Tibial nerve (tissue), 4 donors: ENCODE measurements at places on chromosomes 7 and 10. TPM values are rescaled to one million over a fixed set of nuclear protein-coding genes. Genes with fewer than 3 reads are reported as not detected.

GRCh38 chr7:128961030-128961659 is 23.4 kb downstream of the IRF5 start:
- no peak for DNase-seq

The PDK4 gene
- total RNA-seq: 490 TPM

The ZCCHC24 gene
- 122 TPM for total RNA-seq

GRCh38 chr10:98097616-98098015 is 36.8 kb upstream of the R3HCC1L start:
- DNase-seq: no peak

GRCh38 chr7:95095966-95096540 is 188.7 kb downstream of the PPP1R9A start:
- DNase-seq: no peak

DNA sequence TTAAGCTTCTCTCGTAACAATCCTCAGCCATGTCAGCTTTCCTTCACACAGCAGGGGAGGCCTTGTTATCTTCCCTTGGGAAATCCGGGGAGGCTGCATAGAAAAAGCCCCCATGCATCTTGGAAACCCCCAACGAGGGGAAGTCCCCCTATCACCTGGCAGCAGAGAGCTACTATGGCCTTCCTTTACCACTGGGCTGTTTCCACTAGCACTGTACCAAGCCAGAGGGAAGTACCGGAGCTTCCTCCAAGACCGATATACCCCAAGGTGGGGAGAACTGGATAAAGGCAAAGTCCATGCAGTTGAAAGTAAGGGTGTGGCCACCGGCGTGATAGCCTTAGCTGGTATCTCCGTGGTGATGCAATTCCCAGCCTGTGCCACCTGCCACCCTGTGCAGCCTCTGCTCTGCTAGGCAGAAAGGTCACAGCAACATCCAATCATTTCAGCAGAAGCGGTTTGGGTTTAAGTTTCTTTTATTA is 4.4 kb upstream of the CLIP2 start:
- no peak for DNase-seq

- DNase-seq: no peak
Observed at GRCh38 chr7:41167836-41168235, 535.1 kb downstream of the INHBA start.

The DDC gene
- total RNA-seq: not detected

The RARRES2 gene
- total RNA-seq: 377 TPM

DNA sequence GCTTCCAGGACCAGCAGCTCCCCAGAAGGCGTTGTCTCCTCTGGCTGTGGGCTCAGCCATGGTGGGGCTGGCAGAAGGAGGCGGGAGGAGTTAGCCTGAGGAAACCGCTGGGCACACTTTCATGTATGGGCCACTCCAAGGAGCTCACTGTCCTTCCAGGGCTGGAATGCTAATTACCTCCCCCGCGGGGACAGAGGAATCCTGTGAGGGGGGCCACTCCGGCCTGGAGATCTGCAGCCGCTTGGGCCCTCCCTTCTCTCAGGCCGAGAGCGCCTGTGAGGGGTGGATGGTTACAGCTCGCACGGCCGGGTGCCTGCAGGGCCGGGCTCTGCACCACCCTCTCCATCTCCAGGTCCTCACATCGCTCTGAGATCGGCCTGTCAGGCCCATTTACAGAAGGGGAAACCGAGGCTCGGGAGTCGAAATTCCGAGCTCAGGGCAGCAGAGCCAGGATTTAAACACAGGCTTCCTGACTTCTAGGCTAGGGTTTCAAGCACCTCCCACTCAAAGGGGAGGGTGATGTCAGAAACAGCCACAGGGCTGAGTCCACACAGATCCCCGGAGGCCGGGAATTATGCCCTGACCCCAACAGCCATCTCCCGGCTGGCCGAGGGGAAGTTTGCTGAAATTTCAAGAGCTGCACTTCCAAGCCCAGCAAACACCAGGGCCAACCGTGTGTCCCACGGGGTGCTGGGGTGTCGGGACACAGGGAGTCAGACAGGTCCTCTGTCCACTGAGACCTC is 59.1 kb downstream of the PDGFA start:
- no peak for DNase-seq

The GNGT1 gene
- total RNA-seq: not detected

- DNase-seq: no peak
Observed at GRCh38 chr7:27168265-27168947, 3.1 kb upstream of the HOXA9 start.

- DNase-seq: no peak
Observed at GRCh38 chr7:150363370-150363769, 5.3 kb upstream of the REPIN1 start.

DNA sequence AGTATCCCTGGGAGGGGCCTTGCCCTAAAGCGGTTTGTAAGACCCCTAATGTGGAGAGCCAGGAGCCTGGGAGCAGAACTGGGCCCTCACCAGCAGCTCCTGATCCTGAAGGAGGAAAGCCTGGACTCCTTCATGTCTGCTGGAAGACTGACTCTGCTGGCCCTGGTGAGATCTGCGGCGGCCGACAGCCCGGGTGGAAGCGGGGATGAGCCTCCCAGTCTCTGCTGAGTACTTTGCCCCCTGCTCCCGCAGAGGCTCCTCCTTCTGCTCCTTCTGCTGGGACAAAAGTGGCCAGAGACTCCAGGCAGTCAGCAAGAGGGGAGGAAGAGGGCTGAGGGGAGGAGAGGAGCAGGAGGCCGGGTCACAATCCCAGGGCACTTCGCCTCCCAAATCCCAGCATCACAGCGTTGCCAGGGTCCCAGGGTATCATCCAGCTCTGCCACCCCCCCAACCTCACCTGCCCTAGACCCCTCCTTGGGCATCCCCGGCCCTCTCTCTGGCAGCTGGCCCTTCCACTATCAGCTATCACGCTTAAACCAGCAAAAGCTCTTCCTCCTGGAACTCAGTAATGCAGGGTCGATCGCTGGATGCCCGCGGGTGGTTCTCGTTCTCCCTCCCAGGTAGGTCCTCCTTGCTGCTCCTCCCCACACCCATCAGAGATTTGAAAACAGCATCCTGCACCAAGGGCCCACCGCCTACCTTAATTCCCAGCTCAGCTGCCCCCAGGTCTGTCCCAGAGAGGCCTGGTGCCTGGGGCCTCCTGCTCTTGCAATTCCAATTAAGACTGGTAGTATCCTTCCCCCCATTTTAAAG is 7.9 kb downstream of the TBATA start:
- DNase-seq: no peak

DNA sequence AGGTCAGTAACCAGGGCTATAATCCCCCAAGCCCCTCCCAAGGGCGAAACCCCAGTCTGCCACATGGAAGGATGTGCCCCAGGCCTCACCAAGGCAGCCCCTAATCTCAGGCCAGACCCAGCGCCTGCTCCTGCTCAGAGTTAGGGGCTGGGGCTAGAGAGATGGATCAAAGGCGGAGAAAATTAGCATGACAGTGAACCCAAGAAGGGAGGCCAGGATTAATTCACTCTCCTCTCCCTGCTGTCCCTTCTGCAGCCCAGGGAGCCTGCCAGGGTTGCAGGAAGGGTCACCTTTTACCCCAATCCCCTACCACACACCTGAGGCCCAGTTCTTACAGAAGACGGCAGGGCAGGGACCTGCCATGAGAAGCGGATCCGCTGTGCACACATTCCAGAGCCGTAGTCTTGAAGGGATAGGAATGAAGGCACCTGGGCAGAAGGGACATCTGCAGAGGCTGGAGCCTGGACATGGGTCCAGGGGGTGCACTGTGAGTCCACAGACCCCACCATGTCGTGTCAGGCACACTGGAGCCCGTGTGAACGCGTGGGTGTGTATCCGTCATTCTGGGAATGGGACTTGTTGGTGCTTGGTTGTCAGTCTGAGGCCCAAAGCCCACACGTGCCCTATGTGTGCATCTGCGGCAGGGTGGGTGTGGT is 11.9 kb upstream of the ZMIZ1 start:
- no peak for DNase-seq

DNA sequence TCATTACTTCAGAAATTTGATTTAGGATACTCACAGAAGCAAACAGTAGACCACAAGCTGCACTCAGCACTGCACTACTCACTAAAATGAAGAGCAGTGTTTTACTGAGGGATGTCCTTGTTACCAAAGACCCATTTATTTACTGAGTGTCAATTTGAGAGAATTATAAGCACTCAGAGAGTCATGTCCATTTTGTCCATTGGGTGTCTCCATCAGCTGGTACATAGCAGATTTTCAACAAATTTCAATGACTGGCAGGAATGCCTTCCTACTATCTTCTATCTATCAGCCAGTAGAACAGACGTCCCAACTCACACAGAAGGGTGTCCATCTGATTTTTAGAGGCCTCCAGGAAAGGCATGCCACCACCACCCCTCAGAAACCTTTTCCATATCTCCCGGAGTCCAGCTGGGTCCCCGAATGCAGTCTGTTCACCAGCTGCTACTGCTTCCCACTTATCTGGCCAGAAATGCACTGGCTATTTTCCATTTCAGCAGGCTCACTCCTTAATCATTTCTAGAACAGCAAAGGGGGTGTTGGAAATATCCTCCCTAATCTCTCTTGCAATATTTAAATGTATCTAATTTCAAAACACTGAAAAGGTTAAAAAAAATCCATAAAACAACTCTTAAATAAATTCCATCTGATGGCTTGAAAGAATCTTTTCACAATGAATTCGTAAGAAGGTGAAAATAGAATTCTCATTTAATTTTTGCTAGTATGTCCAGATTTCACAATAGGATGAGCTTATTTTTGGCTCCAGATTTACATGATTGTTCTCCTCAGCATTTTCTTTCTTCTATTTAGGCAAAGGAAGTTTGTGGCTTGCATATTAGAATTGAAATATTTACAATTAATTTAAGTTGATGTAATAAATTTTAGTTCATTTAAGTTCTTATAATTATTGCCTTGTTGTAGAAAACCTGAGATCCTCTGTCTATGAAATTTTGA is 1164.0 kb upstream of the CELF2 start:
- DNase-seq: no peak

The CPED1 gene
- 15.0 TPM for total RNA-seq

The GFRA1 gene
- total RNA-seq: 57.9 TPM

The ANKRD30A gene
- 0.22 TPM for total RNA-seq

DNA sequence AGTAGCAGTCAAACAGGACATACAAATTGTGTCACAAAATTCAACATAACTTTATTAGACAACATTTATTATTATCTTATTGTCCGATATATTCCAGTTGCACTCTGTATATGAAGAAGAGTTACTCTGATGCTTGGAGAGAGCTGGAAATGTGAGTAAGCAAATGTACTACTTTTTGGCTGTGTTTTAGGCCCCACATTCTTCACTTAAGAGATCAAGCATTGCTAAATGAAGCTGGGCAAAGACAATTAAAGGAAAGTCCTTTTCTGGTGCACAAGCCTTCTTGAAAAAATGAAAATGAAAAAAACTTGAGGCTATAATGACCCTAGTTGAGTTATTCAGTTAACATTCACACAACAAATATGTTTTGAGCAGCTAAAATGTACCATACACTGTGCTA is 26.1 kb downstream of the MYPN start:
- DNase-seq: no peak

The ASB10 gene
- total RNA-seq: not detected

DNA sequence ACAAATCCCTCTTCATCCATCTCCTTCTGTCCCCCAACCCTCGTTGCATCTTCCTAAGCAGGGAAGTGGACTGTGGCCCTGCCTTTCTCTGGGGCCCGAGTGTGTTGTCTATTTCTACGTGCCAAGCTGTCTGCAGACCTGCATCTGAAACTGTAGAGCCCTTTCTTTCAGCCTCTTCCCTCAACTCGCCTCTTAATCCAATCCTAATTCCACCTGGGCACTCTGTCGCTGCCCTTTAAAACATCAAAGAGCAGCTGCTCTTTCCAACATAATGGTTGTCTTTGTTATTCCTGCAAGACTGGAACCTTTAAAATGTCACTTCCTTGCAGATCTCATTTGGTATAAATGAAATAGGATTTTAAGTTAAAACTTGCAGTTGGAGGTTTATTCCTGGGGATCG is 21.5 kb upstream of the ADAM12 start:
- DNase-seq: no peak

DNA sequence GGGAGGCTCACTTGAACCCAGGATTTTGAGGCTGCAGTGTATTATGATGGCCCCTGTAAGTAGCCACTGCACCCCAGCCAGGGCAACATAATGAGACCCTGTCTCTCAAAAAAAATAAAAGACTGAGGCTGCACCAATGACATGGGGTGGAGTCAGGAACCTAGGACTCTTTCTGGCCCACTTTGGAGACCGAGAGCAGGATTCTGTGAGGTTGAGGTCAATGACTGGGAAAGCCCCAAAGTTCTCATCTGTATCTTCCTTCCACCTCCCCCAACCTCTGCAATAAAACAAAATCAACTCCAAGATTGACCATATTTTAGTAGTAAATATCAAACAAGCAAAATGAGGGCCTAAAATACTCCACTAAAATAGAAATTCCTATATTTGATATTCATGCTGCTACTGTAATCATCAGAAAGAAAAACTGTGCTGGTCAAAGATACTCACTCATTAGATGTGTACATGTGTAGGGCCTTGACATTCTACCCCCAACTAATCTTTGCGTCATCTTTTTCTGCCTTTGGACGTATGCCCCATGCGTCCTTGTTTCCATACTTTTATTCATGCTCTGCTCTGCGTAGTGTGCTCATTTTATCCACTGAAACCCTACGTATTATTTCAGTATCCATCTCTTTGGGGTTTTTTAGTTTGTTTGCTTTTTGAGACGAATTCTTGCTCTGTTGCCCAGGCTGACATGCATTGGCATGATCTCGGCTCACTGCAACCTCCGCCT is 23.8 kb downstream of the WBP1L start:
- no peak for DNase-seq

The PTN gene
- 7.5 TPM for total RNA-seq

The SUN3 gene
- not detected for total RNA-seq

The RAMP3 gene
- 108 TPM for total RNA-seq

DNA sequence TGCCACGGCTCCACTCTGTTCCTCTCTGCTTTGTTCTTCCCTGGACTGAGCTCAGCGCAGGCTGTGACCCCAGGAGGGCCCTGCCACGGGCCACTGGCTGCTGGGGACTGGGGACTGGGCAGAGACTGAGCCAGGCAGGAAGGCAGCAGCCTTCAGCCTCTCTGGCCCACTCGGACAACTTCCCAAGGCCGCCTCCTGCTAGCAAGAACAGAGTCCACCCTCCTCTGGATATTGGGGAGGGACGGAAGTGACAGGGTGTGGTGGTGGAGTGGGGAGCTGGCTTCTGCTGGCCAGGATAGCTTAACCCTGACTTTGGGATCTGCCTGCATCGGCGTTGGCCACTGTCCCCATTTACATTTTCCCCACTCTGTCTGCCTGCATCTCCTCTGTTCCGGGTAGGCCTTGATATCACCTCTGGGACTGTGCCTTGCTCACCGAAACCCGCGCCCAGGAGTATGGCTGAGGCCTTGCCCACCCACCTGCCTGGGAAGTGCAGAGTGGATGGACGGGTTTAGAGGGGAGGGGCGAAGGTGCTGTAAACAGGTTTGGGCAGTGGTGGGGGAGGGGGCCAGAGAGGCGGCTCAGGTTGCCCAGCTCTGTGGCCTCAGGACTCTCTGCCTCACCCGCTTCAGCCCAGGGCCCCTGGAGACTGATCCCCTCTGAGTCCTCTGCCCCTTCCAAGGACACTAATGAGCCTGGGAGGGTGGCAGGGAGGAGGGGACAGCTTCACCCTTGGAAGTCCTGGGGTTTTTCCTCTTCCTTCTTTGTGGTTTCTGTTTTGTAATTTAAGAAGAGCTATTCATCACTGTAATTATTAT is 1.2 kb downstream of the CLDN4 start:
- DNase-seq: no peak

The YAE1 gene
- total RNA-seq: 19.7 TPM

- DNase-seq: no peak
Observed at GRCh38 chr7:143147070-143147469, 15.2 kb downstream of the PIP start.
